Renal pelvis (tissue), 12 donors: ENCODE measurements at places on chromosomes 16 and 17. TPM values are rescaled to one million over a fixed set of nuclear protein-coding genes. Genes with fewer than 3 reads are reported as not detected.

CBX2 gene
- 30.7 TPM for polyA plus RNA-seq

SLFN12L gene
- 0.30 TPM for polyA plus RNA-seq

ZNF750 gene
- polyA plus RNA-seq, result 1.9 TPM

VEZF1 gene
- polyA plus RNA-seq, result 106 TPM

GGNBP2 gene
- polyA plus RNA-seq, result 85.5 TPM

TBX2 gene
- polyA plus RNA-seq, result 104 TPM

HAS3 gene
- polyA plus RNA-seq, result 4.6 TPM

CCDC144A gene
- 9.3 TPM for polyA plus RNA-seq

RGS11 gene
- polyA plus RNA-seq, result 1.9 TPM

CCL16 gene
- 0.17 TPM for polyA plus RNA-seq

ZFP90 gene
- 49.1 TPM for polyA plus RNA-seq

DHRS7C gene
- polyA plus RNA-seq, result not detected

NOG gene
- polyA plus RNA-seq, result 1.7 TPM

RUNDC3A gene
- 1.7 TPM for polyA plus RNA-seq
